ENCODE measurements at places on chromosomes 2 and 18.

- DNase-seq: no peak
Measured at GRCh38 chr18:59904011-59904601, 4.3 kb downstream of the PMAIP1 start.

- DNase-seq: no peak
Measured at GRCh38 chr2:46706264-46706983, 209.2 kb downstream of the MCFD2 start.

DNA sequence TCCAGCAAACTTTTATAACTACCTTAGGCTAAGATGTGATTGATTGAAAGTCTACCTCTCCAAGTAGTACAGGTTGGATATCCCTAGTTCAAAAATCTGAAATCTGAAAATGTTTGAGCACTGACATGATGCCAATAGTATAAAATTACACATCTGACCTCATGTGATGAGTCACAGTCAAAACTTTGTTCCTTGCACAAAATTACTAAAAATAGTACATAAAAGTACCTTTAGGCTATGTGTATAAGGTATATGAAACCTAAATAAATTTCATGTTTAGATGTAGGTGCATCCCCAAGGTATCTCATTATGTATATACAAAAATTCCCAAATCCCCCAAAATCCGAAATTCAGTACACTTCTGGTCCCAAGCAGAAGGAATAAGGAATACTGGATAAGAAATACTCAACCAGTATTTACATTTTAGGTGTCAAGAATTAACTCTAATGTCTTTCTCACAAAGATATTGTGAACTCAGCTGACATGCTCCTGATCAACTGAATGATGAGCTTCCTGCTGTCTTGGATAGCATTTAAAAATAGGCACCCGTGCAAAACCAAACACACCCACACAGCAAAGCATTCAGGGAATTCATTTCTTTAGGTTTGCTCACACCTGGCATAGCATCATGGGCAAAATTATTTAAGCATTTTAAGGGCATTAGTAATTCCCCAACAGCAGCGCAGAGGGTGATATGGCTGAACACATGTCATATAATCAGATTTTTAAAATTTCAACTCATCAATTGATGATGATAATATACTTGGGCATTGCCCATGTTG is 497.4 kb upstream of the MEIS1 start:
- no peak for DNase-seq

- DNase-seq: no peak
Measured at GRCh38 chr2:239278941-239279365, 121.9 kb downstream of the HDAC4 start.

DNA sequence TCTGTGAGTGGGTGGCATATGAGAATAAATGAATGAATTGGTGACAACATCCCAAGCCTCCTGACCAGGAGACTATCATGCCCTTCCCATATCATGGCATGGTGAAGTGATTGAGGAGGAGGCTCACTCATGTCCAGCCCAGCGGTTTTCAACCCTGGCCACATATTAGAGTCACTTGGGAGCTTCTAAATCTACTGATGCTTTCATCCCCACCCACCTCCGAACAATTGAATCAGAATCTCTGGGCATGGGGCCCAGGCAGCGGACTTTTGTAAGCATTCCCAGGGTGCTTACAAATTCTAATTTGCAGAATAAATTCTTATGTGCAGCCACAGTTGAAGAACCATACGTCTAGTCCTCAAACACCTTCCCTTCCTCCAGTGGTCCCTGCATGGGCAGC is 81.7 kb upstream of the SEC11C start:
- no peak for DNase-seq

GRCh38 chr2:132760971-132761370 is 91.0 kb upstream of the LYPD1 start:
- no peak for DNase-seq

DNA sequence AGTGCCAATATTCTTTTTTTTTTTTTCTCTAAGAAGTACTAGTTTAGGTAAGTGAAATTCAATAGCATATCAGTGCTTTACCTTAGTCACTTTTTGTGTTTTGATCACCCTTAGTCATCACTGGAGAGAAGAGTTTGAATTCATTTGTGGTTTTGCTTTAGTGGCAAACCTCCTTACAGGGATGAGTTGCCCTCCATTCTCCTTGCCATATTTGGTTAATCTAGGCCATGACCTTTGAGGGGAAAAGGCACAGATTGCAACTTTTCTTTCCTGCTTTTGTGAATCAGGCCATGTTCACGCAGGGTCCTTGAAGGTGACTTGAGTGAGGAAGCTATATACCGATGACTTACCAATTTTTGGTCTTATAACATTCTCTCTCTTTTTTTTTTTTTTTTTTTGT is 34.4 kb downstream of the PLEKHA3 start:
- no peak for DNase-seq

DNA sequence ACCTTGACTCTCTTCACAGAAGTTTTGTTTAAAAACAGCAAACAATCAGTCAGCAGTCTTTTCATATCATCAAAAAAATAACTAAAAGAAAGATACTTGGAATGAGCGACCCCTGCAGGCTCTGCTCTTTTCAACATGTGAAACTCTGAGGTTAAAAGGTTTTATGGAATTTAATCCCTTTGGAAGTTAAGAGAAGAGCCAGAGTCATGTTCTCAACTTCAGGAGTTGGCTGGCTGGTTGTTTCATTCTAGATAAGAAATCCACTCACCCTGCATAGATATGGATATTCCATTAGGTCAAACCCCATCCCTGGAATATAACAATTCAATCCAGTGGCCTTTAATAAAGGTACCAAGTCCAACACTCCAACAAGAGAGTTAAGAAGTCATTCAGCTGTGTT is 115.6 kb upstream of the RMDN2 start:
- DNase-seq: no peak

DNA sequence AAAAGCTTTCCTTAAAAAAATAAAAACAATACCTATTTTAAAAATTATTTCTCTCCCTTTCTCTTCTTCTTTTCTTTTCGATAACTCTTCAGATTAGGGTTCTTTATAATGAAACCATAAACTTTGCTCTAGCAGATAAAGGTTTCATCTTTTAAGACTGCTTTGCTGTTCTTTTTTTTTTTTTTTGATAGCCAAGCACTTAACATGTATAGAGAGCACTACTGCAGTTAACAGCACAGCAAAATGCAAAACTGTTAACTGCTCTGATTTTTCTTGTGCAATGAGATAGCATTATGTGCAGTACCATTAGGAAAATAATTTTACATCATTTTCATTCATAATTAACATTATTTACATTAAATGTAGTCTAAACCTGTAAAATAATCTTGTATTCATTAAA is 36.3 kb downstream of the GALNT1 start:
- no peak for DNase-seq

DNA sequence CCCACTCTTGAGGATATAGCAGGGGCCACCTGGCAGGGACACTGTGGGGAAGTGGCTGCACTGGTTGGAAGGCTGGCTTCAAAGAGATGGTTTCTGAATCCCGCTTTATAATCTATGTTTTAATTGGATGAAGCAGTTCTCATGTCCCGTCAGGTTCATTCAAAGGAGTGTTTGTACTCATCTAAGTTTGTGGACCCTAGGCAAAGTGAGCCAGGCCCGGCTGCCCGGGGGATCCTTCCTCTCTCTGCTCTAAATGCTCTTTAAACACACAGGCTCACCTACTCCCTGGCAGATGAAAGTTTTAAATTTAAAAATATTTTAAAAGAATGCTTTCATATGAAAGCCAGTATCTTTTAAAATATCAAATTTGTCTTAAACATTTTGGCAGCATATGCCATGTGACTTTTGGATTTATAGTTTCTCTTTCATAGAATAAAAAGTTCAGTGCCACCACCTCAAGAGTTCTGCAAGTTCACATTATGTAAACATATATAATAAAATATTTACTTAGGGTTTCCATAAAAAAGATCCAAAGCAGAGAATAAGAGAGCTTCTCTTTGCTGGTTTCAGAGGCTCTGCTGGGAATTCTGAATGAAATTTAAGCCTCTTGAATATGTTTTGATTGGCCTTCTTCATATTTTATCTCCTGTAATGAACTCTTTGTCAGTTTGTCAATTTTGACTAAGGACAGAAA is 143.5 kb upstream of the ALPP start:
- DNase-seq: no peak

DNA sequence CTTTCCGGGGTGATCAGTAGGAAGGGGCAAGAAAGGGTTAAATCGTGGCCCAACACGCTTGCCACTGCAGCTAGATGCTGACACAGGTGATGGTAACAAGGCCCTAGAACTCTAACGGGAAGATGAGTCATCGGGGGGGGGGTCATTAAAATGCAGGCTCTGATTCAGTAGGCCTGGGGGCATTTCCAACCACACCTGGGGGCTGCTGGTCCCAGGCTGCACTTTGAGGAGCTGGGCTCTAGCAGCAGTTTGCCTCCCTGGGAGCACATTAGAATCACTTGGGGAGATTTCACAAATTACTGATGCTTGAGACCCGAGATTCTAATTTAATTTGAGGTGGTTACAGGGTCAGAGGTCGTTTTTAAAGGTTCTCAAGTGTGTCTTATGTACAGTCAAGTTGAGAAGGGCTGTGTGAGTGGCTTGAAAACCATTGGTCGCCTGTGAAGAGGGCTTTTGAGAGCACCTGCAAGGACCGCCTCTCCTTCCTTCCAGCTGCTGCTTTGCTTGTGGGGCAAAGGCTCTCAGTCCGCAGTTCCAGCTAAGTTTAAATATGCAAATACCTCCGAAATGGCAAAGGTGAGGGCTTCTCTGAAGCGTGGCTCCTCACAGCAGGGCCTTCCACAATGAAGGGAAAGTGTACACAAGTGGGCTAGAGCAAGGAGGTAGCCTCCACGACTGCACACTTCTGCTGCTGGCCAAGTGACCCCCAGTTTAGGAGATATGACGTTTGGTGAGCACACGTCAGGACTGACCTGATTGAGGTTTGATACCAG is 128.0 kb upstream of the MSH6 start:
- no peak for DNase-seq

GRCh38 chr18:36667811-36668210 is 161.0 kb downstream of the TPGS2 start:
- DNase-seq: no peak

- DNase-seq: no peak
Measured at GRCh38 chr2:17864676-17865075, 13.8 kb upstream of the KCNS3 start.

DNA sequence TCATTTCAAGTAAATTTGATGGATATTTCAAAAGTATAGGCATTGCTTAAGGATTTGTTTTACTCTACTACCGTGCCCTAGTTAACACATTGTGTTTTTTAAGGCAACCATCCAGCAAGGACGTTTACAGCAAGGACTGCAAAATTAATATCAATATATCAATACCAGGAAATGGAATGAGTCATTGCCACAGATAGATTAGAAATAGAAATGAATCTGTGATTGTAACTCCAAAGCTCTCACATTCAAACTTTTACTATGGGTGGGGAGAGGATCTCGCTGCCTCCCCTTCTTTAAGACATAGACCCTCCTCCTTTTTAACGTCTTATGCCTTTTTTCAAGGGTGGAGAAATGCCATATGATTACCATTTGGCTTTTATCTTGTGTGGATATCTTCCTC is 3.8 kb downstream of the CD28 start:
- DNase-seq: no peak

DNA sequence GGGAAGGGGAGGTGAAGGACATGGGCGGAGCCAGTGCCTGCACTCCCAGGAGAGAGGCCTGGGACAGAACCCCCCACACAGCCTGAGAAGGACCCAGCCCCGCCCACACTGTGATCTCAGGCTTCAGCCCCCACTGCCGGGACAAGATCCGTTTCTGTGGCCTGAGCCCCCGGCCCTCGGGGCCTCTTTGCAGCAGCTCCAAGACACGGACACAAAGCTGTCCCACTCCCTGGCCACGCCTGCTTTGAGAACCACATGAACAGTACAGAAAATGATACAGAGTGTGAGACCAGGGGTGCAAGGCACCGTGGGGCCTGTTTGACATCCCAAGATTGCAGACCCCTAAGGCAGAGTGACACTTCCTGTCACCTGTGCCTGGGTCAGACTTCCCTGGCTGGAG is 74.5 kb downstream of the TWIST2 start:
- DNase-seq: no peak

DNA sequence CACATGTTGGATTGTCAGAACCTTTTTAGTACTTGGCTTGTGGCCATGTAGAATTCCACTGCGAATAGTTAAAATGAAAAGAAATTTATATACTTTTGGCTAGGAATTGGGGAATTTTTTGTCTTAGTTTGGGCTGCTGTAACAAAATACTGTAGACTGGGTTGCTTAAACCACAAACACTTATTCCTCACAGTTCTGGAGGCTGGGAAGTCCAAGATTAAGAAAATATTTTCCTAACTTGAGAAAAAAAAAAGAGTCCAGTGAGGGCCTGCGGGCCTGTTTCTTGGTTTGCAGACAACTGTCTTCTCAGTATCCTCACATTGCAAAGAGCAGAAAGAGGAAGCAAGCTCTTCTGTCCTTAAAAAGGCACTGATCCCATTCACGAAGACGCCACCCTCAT is 81.9 kb downstream of the CD226 start:
- DNase-seq: no peak

- no peak for DNase-seq
Measured at GRCh38 chr2:119490653-119491195, 33.6 kb downstream of the SCTR start.

DNA sequence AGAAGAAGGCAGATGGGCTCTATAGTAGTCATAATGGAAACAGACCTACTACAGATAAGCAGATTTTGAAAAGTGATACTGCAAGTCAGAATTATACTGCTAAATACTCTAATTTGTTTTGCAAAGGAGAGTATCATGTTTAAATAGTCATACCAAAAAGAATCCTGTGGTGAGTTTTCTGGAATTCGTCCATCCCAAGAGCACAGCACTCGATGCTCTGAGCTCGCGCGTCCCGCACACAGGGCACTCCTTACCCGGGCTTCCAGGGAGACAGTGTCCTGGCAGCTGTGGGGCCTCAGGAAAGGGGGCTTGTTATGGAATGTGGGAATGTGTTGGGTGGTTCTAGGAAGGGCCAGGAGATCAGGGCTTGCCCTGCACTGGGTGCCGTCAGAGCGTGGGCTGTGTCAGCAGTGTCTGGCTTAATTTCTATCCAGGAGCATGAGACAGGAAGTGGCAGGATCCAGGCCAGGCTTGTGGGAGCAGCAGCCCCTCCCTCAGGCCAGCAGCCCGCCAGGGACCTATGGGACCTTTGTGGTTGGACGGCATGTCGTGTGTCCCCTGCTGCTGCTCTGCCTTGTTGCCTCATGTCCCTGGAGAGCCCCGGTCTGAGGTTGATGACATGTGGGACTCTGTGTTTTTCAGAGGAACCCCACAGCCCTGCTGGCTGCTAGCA is 193.2 kb upstream of the TPO start:
- peak; percentile 62 for DNase-seq

GRCh38 chr2:10059552-10060335 is 16.4 kb downstream of the KLF11 start:
- DNase-seq: no peak

- DNase-seq: no peak
Measured at GRCh38 chr18:79770826-79771225, 26.9 kb upstream of the KCNG2 start.

All from brain pericyte (primary cell).